ENCODE measurements at places on chromosomes 4 and X. TPM values are rescaled to one million over a fixed set of nuclear protein-coding genes. Genes with fewer than 3 reads are reported as not detected.
A peak's percentile ranks its signal among the peaks of the same experiment; 100 is the strongest.

GRCh38 chrX:42127563-42127962 is 204.2 kb upstream of the CASK start:
- no peak for DNase-seq

- DNase-seq, result no peak
Measured at GRCh38 chr4:8039853-8040252, 100.2 kb upstream of the AFAP1 start.

Gene C4orf36
- 2.2 TPM for total RNA-seq

DNA sequence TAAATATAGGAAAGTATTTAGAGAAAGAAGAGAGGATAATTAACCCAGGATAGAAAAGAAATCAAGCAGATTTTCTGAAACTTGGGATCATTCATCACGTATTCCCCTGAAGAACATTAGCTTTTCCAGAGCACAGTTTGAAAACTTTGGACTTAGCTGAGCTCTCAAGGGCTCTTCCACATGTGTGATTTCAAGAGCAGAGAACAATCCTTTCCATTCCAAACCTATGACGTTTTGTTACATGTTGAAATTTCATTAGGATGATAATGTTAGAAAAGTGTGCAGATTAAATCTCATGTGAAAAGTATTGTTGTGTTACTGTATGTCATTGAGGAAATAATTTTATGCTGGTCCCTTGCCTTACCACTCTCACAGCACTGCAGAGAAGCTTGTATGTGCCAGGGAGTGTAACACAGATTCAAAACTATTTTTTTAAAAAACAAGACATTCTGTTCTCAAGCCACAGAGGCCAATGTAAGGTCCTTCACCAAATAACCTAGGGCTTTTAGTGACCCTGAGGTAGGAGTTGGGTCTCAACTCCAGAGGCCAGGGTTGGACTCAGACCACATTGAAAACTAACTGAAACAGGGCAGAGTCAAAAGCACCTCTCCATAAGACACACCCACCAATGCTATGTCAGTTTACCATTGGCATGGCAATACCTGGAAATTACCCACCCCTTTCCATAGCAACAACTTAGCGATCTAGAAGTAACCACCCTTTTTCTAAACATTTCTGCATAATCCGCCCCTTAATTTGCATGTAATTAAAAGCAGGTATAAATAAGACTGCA is 141.3 kb downstream of the ANXA5 start:
- no peak for DNase-seq

- DNase-seq, result no peak
Measured at GRCh38 chr4:47771020-47771419, 66.8 kb downstream of the CORIN start.

Gene YTHDC1
- total RNA-seq, result 267 TPM

- no peak for DNase-seq
Measured at GRCh38 chr4:20416800-20417199, 165.1 kb downstream of the SLIT2 start.

Gene WFS1
- total RNA-seq, result 25.3 TPM

- no peak for DNase-seq
Measured at GRCh38 chr4:148333265-148333664, 108.9 kb downstream of the NR3C2 start.

GRCh38 chr4:2335729-2336101 is 73.8 kb upstream of the MXD4 start:
- no peak for DNase-seq

DNA sequence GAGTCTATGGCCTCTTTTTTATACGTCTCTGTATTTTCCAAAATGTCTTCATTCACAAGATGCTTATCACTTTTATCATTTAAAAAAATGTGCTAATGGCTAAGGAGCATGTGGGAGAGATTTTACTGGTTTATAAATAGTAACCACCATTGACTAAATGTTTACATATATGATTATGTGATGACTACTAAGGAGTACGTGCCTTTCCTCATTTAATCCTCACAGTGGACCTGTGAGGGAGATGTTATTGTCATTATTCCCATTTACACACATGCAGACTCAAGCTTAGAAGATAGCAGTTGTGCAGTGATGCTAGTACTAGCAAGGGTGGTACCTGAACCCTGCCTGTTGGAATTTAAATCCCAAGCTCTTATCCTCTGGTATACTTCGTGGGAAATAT is 2.4 kb downstream of the SRD5A3 start:
- no peak for DNase-seq

Gene IL1RAPL2
- 0.13 TPM for total RNA-seq

DNA sequence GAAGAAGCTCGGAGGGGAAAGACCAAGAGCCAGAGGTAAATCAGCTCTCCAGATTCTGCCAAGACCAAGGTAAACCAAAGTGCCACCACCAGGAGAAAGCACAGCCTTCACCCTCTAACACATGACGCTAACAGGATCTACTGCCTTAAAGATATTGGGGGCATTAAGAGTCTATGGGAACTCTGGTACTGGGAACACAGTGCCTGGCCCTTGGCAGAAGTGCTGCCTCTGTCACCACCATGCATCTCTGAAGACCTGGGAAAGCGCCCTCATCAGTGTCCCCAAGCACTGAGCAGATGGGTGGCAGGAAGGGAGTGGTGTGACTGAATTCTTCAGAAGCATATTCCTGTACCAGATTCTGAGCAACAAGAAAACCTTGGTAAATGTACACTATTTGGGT is 1.3 kb downstream of the QDPR start:
- no peak for DNase-seq

DNA sequence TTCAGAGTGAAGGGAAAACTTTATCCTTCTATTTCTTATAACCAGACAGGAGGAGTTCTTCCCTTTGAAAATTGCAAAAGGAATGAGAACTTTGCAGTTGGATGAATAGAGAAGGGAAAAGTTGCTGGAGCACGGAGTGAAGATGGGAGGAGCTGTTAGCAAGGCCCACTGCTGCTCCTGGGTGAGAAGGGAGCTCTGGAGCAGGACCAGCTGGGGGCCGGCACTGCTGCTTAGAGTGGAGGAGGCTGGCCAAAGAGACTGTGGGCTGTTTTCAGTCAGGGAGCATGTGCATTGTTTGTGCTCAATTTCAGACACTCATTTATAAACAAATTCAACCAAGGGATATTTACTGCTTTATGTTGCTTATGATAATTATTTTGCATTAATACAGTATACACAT is 164.2 kb downstream of the STIM2 start:
- peak; percentile 77 for DNase-seq

DNA sequence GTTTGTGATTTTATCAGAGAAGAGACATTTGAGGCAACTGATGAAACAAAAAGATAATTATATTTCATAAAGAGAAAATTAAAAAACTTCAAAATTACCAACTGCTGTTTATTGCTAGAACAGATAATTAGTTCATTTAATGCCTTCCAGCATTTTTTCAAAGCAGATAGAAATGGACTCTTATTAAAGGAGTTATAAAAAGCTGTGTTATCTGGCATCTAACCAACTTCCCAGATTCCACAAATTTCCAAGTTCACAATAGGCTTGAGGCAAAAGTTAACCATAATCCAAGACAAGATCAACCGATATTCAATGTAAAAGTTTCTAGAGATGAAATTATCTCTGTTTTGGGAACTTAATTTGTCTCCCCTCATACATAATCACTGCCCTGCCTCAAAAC is 152.4 kb downstream of the TSPAN5 start:
- DNase-seq, result no peak

DNA sequence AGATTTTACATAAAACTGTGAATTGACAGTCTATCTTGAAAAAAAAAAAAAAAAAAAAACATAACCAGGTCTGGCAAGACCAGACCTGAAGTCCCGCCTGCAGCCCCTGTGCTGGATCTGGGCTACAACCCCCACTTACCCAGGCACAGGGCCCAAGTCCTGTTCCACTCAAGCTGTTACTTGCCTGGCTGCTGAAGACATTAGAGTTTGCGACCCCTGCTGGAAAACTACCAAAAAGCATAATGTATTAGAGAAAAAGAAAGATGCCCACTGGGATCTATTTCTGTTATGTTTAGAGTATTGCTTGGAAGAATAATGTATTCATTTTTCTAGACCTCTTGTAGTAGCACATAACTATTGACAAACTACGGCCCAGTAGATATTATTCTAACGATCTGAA is 4.7 kb downstream of the HS3ST1 start:
- peak; percentile 81 for DNase-seq

GRCh38 chr4:16418814-16419213 is 192.5 kb upstream of the TAPT1 start:
- DNase-seq, result no peak

GRCh38 chrX:17603196-17603595 is 134.1 kb upstream of the SCML1 start:
- DNase-seq, result no peak

Gene SEC24B
- 64.5 TPM for total RNA-seq

GRCh38 chrX:110241816-110242215 is 76.1 kb downstream of the AMMECR1 start:
- DNase-seq, result no peak

Gene C4orf51
- total RNA-seq, result not detected

Measured in endodermal cell (in vitro differentiated cells).